ENCODE measurements at places on chromosomes 6 and 20. TPM values are rescaled to one million over a fixed set of nuclear protein-coding genes. Genes with fewer than 3 reads are reported as not detected.
A peak's percentile ranks its signal among the peaks of the same experiment; 100 is the strongest.

GRCh38 chr6:161684731-161685475 is 411.0 kb upstream of the AGPAT4 start:
- DNase-seq = no peak
- H3K27ac ChIP-seq = no peak overlapping the region
- no peaks in the 10 kb centered on the region for H3K27me3 ChIP-seq
- H3K4me3 ChIP-seq = no peak overlapping the region
- H3K36me3 ChIP-seq = no peaks in the 10 kb centered on the region
- H3K4me1 ChIP-seq = no peaks in the 10 kb centered on the region

GRCh38 chr6:130269969-130270635 is 47.4 kb upstream of the SAMD3 start:
- no peak overlapping the region for H3K27ac ChIP-seq
- H3K4me3 ChIP-seq = no peak overlapping the region
- DNase-seq = no peak
- no peaks in the 10 kb centered on the region for H3K27me3 ChIP-seq
- H3K4me1 ChIP-seq = peaks cover 2% of the 10 kb centered on the region

DNA sequence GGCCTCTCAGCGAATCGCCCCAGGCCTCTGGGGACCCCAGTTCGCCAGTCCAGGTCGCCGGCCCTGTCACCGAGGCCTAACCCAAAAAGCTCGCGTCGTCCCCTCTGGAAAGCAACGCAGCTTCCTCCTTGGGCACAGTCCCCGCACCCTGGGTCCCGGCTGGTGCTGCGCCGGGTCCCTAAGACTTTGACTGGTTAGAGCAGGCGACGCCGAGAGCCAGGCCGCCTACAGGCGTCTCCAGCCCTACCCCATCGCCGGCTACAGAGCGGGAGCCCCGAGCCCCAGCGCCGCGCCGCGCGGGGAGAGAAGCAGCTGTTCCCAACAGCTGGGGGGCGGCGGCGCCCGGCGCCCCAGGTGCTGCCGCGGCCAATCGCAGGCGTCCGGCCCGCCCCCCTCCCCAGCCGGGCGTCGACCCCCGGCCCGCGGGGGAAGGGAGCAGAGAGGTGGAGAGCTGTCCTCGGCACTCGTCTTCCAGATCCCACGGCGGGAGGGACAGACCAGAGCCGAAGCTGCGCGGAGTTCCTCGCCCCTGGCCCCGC is 540 bp upstream of the RBM24 start:
- H3K4me3 ChIP-seq = no peak overlapping the region
- peaks cover 66% of the 10 kb centered on the region for H3K27me3 ChIP-seq
- DNase-seq = peak; percentile 29
- no peaks in the 10 kb centered on the region for H3K36me3 ChIP-seq

DNA sequence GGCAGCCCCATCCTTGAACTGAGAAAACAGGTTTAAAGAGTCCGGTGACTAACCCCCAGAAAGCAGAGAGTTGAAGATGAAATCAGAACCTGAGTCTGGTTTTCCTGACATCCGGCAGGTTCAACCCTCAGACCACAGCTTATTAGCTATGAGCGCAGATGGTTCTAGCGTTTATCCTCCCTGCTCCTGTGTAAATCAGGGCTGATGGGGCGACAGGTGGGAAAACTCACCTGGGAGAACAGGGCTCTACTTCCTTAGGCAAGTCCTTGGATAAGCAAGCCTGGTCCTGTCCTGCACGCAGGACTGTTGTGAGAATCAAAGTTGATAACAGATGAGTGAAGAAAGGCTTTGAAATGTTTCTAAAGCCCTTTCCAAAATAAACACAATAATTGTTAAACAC is 31.4 kb downstream of the GHRH start:
- H3K27ac ChIP-seq = no peak overlapping the region
- peaks cover 32% of the 10 kb centered on the region for H3K36me3 ChIP-seq
- H3K27me3 ChIP-seq = no peaks in the 10 kb centered on the region
- H3K4me1 ChIP-seq = no peaks in the 10 kb centered on the region

Gene CTSZ
- 48.9 TPM for total RNA-seq
